Stimulated activated CD4-positive, alpha-beta T cell treated with anti-CD3 and anti-CD28 coated beads, Interleukin-1b, Interleukin-23, amount 100 ng/mL, for 24 hours (primary cell): ENCODE measurements at places on chromosomes 3 and 15.

GRCh38 chr3:35946854-35947515 lies 307.7 kb downstream of the ARPP21 start:
- DNase-seq: no peak

DNA sequence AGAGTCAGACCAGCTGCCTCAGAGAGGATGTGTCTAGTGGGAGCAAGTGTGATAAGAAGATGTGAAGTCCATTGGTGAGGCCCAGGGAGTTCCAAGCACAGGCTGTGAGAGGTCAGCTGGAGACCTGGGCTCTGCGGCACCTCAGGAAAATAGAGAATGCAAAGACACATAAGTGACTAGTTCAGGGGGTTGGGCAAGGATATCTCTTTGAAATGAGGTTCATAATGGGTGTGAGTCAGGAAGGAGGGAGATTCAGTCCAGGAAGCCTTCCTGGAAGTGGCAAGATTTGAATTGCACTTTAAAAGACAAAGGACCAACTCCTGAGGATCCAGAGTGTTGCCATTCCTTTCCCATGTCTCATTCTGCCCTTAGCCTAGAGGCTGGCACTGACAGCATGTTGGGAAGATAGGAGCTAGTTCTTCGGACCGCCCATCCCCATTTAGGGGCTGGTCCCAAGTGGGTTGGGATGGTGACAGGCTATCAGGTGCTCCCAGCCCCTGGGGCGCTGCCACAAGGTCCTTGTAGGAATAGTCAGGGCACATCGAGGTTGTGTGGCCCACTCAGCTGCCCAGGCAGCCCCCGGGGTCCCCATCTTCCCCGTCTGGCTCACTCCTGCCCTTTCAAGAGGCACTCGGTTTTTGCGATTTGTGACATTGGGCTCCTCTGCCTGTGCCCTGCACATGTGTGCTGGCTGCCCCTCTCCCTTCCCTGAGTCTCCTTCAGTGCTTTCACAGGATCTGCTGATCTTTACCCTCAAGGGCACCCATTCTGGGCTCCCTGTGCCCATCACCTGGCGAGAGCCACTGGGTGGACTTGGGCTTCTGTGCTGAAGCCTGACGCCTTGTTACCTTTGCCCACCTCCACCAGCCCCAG lies 23.7 kb downstream of the ESYT3 start:
- no peak for DNase-seq

DNA sequence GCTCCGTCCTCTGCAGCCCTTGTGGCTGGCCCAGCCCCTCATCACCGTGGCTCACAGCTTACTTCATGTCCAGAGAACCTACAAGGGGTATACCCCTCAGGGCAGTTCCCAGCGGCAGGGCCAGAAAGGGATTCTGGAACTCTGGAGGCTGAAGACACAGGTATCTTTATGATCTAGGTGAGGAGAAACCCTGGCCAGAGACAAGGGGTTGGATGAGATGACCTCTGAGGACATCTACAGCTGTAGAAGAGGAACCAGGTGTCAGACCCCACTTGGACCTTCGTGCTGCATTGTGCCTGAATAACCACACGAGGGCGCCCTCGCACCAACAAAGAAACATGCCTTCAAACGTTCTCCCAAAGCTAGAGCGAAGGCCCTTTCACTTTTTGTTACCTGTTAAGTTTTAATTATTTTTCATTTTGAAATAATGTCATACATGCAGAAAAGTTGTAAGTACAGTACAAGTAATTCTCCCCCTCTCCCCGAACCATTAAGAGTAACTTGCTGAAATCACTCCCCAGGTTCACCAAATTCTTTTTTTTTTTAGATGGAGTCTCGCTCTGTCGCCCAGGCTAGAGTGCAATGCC lies 118.7 kb upstream of the SMAD3 start:
- DNase-seq: peak; percentile 53

GRCh38 chr3:194871864-194872668 lies 186.4 kb downstream of the FAM43A start:
- DNase-seq: no peak

- no peak for DNase-seq
Measured at GRCh38 chr15:73931441-73931840, 5.2 kb downstream of the LOXL1 start.
